Heart right ventricle (tissue), 16 donors: ENCODE measurements at places on chromosomes 5 and 9. TPM values are rescaled to one million over a fixed set of nuclear protein-coding genes. Genes with fewer than 3 reads are reported as not detected.

The CDH18 gene
- total RNA-seq: not detected

The FGF1 gene
- 45.0 TPM for total RNA-seq

The PTPN3 gene
- total RNA-seq: 26.1 TPM

The SARDH gene
- 0.78 TPM for total RNA-seq

DNA sequence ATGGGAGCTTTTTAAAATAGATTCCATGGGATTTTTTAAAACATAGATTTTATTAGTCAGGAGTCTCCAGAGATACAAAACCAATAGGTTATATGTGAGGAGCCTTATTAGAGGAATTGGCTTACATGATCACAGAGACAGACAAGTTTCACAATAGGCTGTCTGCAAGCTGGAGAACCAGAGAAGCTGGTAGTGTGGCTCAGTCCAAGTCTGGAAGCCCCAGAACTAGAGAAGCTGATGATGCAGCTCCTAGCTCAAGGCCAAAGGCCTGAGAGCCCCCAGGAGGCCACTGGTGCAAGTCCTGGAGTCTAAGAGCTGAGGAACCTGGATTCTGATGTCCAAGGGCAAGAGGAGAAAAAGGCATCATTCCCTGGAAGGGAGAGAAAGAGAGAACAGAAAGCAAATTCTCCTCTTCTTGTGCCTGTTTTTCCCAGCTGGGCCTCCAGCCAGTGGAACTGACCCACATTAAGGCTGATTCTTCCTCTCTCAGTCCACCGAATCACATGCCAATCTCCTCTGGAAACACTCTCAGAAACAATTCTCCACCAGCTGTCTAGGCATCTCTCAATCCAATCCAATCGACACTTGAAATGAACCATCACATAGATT, 59.3 kb downstream of the AHRR start:
- H3K27ac ChIP-seq: no peak overlapping the region
- H3K36me3 ChIP-seq: no peaks in the 10 kb centered on the region
- no peak for DNase-seq
- no peaks in the 10 kb centered on the region for H3K4me1 ChIP-seq
- no peaks in the 10 kb centered on the region for H3K27me3 ChIP-seq

DNA sequence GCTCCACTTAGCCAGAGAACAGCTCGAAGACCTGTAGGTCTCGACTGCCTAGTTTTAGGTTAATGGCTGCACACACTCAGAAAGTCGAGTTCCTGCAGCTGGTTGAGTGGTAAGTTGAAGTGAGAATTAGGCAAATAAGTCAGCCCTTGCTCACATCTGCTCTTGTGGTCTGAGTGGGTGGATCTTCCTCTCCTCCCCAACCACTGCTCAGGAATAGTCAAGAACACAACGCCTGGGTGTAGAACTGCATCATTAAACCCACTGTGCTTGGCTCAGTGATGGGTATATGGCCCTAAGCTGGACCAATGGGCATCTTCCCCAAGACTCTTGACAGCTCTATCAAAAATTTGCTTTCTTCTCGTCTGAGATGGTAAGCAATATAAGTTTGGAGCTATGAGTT, 20.9 kb upstream of the ADAM19 start:
- H3K36me3 ChIP-seq: no peaks in the 10 kb centered on the region
- no peak for DNase-seq
- no peak overlapping the region for H3K4me3 ChIP-seq

DNA sequence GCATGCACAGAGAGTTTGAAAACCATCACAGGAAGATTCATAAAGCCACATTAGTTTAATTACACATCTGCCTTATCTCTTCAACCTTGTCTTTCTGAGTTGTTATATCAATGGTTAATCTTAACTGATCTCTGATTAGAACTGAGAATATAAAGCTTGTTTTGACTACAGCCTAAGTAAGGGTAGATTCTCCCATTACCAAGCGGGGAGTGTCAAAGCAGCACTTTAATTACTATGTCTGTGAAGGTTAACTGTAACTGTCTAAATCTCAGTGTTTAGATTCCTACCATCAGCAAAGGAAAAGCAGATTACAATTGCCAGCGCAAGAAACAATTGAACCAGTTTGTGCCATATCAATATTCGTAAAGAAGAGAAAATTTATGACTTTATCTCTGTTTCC, 348.7 kb downstream of the CDH12 start:
- H3K36me3 ChIP-seq: no peaks in the 10 kb centered on the region
- no peak overlapping the region for H3K27ac ChIP-seq
- no peaks in the 10 kb centered on the region for H3K27me3 ChIP-seq
